ENCODE measurements at places on chromosomes 6 and 20.

- no peak for DNase-seq
These were observed 113.1 kb downstream of the SOBP start for GRCh38 chr6:107603006-107603370.

DNA sequence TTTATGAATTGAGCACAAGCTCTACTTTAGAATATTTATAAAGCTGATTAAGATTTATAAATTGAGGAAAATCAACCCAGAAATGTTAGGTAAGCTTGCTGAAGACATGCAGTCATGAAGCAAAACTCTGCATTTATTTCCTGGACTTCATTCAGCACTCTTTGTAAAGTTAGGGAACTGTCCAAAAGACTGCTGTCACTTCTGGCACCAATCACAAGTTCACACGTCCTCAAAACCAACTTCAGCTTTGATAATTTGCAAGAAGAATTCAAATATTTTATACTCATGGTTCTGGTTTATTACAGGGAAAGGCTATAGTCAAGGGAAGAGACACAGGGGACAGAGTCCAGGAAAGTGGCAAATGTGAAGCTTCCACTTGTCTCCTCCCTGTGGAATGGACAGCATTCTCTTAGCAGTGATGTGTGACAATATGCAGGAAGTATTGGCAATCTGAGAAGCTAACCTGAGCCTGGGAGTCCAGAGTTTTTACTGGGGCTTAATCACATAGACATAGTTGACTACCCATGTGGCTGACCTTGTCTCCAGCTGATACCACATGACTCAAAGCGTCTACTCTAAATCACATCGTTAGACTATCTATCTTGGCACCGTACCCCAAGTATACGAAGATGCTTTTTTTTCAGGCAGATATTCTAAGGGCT, 85.4 kb downstream of the PPP1R14C start:
- no peak for DNase-seq

GRCh38 chr6:35140639-35141006, 516 bp downstream of the TCP11 start:
- no peak for DNase-seq

- peak; percentile 60 for DNase-seq
These were observed at the start of gene FERMT1 for GRCh38 chr20:6122873-6123648. TSS of gene FERMT1 (minus strand) at chr20:6123030. CDS start at chr20:6119554, 3,476 bp downstream.

- no peak for DNase-seq
These were observed 246.9 kb downstream of the SOX4 start for GRCh38 chr6:21840428-21840827.

- DNase-seq: no peak
These were observed 353.7 kb downstream of the PRKN start for GRCh38 chr6:162373868-162374267.

GRCh38 chr6:80223743-80224212, 117.3 kb downstream of the BCKDHB start:
- no peak for DNase-seq

- DNase-seq: peak; percentile 46
These were observed 52.8 kb upstream of the SRSF6 start for GRCh38 chr20:43404878-43405277.

DNA sequence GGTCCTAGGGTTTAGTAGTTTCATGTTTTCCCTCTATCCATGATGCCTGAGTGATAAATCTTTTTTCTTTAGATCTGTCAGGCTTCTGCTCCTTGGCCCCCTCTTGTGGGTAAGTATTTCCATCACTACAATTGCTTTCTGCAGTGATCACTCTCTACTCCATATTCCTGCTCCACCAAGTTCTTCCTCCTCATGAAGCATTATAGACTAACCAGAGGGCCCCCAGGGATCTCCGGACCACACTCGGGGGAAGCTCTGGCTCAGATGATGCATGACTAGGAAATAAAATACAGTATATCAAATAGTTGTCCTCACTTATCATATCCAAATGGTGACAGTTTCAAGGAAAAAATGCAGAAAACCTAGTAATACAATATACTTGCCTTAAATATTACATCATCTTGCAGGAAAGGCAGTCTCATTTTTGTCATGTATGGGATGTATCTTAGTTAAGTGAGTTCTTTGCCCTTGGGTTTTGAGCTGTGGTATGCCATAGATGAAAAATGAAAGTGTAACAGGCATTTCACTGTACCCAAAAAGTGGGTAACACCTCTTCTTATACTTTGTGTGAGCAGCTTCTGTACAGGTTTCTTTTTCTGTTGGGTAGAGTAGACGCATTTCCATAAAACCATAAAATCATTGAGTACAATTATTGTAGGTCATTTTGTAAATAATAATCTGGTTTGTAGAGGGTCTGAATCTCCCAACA, 200.9 kb upstream of the EYA4 start:
- no peak for DNase-seq

GRCh38 chr20:16944745-16945144, 196.6 kb downstream of the OTOR start:
- DNase-seq: no peak

- DNase-seq: no peak
These were observed 3.5 kb upstream of the TFAP2A start for GRCh38 chr6:10418361-10418861.

DNA sequence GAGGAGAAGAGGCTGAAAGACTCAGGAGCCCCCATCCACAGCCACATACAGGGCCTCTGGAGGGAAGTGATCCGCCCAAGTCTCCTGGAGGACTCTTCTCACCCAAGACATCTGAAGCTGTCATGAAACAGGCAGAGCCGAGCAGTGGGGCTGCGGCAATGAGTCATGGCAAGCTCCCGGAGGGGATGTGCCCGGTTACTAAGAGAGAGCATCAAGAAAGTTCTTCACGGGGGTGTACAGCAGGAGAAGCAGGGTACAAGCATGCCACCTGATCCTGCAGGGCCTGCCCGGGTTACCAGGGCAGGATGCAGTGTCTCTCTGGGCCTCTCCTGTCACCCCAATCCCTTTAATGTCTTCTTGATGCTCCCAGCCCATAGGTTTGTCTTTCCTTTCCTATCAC, 21.1 kb downstream of the TRIM26 start:
- no peak for DNase-seq

Measured in activated CD8-positive, alpha-beta T cell treated with anti-CD3 and anti-CD28 coated beads for 36 hours (primary cell).